ENCODE measurements at places on chromosomes 6 and 20. TPM values are rescaled to one million over a fixed set of nuclear protein-coding genes. Genes with fewer than 3 reads are reported as not detected.

PRRT1 gene
- total RNA-seq: 1.6 TPM

GRCh38 chr20:63698739-63699465 is 2.5 kb downstream of the TNFRSF6B start:
- DNase-seq: no peak

- no peak for DNase-seq
Measured at GRCh38 chr6:119848696-119849095, 499.1 kb upstream of the MAN1A1 start.

TMEM63B gene
- 74.0 TPM for total RNA-seq

DNA sequence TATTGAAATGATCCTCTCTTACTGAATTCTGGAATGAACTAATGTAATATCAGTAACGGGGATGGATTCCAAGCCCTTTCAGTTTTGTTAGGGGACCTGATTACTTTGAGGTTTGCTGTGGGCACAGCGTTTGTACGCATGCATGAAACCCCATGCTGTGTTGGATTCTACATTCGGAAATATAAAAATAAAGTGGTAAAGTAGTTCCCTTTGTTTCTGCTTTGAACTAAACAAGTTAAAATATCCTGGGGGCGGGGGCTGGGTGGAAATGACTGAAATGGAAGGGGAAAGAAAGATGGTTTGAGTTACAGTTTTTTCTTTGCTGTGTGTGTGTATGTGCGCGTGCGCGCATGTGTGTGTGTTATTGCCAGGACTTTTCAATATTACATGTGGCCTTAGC is 196.5 kb upstream of the OPRM1 start:
- DNase-seq: no peak

DNA sequence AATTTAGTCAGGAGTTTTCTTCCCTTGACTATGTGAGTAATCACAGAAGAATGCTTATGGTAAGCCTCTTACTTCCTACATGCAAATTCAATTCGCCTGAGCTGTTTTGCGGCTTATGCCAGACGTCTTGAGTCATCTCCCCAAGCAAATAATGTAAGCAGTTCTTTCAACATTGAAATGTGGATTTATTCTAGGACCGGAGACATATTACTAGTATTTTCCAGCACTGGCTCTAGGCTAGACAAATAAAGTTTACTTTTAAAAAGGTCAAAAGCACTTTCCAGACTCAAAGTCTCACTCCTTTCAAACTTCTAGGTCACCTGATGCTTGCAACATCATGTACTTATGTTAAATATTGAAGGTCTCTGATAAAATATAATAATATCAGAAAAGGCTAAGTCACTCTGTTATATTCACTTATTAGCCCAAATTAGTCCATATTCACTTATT is 38.1 kb upstream of the NOX3 start:
- DNase-seq: no peak

GRCh38 chr6:80523531-80523997 is 417.1 kb downstream of the BCKDHB start:
- peak; percentile 79 for DNase-seq

DNA sequence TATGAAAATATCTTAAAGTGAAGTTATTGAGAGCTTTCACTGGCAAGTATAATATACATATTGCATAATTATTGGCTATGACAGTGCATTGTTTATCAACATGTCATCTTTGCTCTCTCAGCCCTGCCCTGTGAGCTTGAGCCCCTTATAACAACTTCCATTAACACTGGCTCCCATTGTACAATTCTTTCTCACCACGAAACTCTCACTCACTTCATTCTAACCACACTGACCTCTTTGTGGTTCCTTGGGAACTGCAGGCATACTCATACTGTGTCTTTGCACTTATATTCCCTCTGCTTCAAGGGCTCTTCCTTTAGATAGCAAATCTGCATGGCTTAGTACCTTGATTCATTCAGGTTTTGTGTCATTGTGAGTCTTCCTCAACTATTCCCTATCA is 411.8 kb downstream of the CDKAL1 start:
- no peak for DNase-seq

DNA sequence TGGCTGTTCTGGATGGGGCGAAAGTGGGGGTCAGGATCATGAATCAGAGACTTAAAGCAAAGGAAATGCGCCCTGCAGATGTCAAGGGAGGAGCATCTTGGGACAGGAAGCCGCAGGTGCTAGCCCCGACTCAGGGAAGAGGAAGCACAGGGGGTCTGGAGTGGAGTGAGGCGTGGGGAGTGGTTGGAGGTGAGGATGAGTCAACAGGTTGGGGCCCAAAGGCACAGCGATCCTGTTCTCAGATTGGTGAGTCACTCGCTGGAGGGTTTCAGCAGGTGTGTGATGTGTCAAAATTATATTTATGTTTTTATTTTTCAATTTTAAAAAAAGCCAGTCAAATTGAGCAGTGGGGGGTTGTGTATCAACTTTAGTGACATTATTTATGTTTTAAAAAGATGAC is 19.0 kb downstream of the PACSIN1 start:
- no peak for DNase-seq

Measured in WTC11 (cell line).